ENCODE measurements at places on chromosomes 4 and X. TPM values are rescaled to one million over a fixed set of nuclear protein-coding genes. Genes with fewer than 3 reads are reported as not detected.

DNA sequence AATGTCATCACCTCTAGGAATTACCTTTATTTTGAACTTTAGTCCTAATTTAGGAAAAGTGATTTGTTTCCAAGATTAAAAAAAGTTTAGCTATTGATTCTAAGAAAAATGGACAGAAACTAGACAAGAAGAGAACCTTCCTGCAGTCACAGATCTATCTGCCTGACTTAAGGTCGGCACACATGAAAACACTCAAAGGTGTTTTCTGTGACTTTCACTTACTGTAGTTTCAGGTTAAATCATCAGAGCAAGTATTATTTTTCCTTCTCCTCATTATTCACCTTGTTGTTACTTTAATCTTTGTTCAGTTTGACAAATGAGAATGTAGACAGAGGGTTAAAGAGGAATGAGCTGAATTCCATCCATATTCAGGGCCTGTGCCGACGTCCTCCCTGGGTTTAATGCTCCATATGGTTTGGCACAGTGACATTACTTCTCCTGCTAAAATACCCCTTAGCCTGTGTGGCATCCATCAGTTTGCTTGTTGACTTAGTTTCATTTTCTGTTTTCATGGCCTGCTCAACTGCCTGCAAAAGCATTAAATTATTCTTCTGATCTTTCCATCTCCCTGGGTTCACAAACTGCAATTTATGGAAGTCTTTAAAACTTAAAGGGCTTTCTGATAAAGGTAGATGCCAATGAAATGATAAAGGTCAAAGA lies 352.7 kb downstream of the NKX6-1 start:
- peak; percentile 9 for ATAC-seq

DNA sequence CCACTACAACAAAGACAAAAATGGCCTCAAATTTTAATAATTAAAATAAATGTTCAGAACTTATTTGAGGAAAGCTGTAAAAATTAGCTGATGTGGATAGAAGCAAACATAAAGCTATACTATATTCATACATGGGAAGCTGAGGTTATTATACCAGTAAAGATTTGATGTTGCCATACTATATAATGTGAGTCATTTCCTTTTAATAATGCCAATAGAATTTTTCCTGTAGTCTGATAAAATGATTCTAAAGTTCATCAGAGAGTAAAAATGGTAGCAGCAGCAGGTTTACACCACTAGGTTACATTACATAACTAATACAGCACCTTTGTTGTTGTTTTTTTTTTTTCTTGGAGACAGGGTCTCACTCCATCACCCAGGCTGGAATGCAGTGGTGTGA lies 45.5 kb upstream of the CYP2U1 start:
- no peak for ATAC-seq

- no peak for ATAC-seq
These were observed 230.1 kb upstream of the FAT1 start for GRCh38 chr4:186953599-186954260.

GRCh38 chrX:120752431-120753082 lies 122.7 kb upstream of the C1GALT1C1 start:
- no peak for ATAC-seq

GRCh38 chr4:182212211-182212761 lies 30.9 kb upstream of the TENM3 start:
- ATAC-seq = no peak

- ATAC-seq = peak; percentile 77
These were observed 12.2 kb upstream of the CENPU start for GRCh38 chr4:184745831-184746795.

GRCh38 chr4:162347842-162348213 lies 184.0 kb upstream of the FSTL5 start:
- ATAC-seq = no peak

GRCh38 chr4:169311643-169312365 lies 41.0 kb upstream of the SH3RF1 start:
- ATAC-seq = no peak

DNA sequence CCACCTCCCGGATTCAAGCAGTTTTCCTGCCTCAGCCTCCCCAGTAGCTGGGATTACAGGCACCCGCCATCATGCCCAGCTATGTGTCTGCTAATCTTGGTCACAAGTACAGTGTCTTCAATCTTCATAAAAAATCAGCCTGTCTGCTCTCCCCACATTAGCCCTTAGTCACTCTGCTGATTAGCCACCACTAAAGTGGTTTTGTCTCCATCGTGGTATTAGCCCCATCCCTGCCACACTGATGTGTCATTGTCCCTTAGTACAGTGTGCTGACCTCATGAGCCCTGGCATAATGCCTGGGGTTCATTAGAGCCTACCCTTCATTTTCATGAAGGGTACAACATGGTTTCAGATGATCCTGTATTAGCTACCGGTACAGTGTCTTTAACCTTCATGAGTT lies 49.9 kb downstream of the ZNF157 start:
- no peak for ATAC-seq

GRCh38 chr4:44494810-44495701 lies 46.4 kb upstream of the KCTD8 start:
- no peak for ATAC-seq

DNA sequence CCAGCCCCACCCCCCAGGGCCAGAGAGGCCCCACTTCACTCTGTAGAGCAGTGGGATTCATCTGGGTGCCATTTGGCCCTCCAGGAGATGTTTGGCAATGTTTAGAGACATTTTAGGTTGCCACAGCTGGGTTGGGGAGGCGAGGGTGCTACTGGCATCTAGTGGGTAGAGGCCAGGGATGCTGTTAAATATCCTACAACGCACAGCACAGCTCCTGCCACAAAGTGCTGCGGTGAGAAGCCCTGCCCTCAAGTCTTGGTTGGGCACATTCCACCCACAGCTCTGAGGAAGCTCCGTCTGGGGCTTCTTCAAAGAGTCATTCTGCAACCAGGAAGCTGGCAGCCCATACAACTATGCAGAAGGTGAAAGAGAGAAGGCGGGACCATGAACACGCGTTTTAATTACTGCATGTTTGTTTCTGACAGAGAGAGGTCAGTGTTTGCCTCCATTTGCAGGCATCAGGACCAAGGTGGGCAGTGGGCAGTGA lies 48.1 kb upstream of the FAM9C start:
- ATAC-seq = peak; percentile 61

GRCh38 chr4:56972809-56973208 lies 4.6 kb downstream of the NOA1 start:
- ATAC-seq = peak; percentile 30

DNA sequence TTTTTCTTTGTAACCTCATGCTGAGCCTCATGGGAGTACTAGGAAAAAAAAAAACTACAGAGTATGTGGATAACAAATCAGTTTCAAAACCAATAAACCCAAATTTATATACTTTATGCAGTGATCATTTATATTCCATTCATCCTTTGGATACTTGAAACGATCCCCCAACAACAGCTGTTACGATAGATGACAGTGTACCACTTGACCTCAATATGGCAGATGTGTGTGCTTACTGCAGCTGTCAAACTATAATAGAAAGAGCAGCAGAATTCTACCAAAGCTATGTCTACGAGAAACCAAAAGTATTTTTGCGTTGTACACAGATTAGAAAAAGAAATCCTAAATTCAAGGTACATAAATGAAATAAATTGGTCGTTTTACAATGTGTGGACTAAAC lies 337.8 kb downstream of the PDGFC start:
- no peak for ATAC-seq

DNA sequence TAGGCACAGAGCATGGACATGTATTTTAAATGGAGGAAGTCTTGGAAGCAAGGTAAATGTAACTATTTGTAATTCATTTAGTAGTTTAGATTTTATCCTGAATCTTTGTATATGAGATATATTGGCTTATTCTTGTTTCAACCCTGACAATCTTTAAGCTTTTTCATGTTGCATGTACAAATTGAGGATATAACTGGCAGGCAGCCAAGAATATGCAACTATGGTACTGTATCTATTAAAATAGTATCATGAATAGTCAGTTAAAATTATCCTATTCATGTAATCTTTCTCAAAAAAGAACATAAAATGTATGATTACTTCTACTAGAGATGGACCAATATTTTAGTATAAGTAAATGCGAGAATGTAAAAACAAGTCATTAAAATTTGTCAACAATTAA lies 1141.5 kb downstream of the PCDH18 start:
- ATAC-seq = no peak

DNA sequence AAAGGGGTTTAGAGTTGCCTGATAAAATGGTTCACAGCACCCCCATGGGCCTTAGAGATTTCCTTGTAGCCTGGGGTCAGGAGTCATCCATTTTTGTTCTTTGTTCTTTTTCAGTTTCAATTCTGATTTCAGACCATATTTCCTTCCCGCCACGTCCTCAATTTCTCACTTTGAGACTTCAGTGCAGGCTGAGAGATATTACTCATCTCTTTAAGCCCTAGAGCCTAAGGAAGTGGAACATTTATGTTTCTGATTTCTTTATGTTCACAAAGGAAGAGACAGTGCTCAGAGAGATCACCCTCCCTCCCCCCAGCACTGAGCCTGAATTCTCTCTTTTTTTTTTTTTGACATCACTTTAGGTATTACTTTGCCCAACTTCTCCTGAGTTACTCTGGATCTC lies 56.3 kb downstream of the MSN start:
- peak; percentile 88 for ATAC-seq

DNA sequence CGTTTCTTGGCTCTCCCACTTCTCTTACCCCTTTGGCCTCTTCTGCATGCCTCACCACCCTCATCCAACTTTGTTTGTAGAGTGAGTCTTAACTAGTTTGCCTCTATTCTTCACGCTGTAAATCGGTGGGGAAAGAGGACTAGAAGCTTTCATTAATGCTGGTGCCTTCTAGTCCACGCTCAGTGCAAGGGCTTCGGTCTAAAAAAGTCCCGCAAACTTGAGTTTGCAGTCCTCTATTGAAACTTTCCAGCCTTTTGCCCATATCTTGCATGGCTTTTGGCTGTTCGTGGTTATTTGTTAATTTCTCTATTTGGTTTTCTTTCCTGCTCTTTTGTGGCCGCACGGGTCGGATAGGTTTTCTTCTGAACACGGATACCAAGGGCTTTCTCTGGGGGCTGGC lies 868 bp downstream of the DACH2 start:
- no peak for ATAC-seq

GRCh38 chrX:143500751-143501150 lies 16.5 kb downstream of the SPANXN3 start:
- ATAC-seq = no peak

DNA sequence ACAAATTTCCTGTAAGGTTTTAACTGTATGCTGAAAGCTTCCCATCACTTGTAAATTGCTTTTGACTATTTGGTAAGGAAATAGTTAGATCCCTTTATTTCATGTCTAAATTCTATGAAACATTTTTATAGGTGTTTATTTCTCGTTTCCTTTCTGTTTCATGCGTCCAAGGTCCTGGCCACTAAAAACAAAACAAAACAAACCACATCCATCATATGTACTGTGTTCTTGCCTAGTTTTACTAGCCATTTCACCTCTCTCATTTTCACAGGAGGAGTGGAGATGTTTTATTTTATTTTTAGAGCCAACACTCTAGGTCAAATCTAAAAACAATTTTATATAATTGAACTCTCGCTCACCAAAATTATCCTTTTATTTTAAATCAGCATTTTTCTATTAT lies 375.2 kb upstream of the CTSO start:
- ATAC-seq = no peak

- no peak for ATAC-seq
These were observed at the start of gene HTR2C for GRCh38 chrX:114583646-114584374. Gene HTR2C (plus strand): TSS chrX:114584086. CDS start chrX:114726937, 142,851 bp downstream.

DNA sequence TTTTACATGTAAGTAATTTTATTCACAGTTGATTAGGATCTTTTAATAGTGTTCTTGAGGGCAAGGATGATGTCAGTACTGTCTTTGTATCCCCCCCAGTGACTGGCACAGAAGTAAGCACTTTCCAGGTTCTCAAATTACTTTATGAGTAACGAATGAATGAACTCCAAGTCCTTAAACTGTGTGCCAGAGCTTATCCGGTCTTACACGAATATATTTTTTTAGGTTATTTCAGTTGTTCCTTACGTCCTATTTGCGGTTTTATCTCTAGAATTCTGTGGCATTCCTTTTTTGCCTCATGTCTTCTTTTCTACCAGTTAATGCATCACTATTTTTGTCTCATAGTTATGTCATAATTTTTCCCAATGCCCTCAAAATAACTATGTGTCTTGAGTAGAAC lies 106.9 kb upstream of the MID1IP1 start:
- no peak for ATAC-seq

DNA sequence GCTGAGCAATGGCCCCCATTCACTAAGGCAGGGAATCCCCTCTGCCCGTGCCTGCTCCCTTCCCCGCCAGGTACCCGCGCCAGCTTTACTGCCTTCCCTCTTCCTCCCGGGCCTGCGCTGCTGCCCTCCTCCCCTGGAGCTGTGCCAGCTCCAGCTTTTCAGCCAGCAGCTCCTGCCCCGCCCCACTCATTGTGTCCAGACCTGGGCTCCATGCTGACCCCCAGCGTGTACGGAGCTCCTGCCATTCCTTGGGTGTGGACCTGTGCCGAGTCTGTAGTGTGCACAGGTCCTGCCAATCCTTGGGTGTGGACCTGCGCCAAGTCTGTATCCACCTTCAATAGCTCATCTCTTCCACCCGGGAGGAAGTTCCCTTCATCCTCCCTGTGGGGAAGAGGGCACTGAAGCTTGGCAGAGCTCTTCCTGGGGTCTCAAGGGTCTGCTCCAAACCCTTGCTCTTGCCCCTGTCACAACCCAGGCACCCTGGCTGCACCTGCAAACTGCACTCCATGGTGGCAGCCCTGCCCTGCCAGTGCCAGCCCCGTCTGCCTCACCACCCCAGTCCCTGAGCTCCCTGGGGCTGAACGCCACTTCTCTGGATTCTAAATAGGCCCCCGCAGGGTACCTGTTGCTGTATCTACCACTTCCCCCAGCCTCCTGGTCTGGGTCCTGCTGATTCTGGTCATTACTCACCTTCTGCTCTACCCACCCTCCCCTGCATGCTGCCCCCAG lies 63.9 kb downstream of the TRMT44 start:
- ATAC-seq = no peak

GRCh38 chr4:103264905-103265304 lies 66.8 kb upstream of the CENPE start:
- no peak for ATAC-seq

- no peak for ATAC-seq
These were observed 82.8 kb upstream of the AMELX start for GRCh38 chrX:11210415-11210801.

MAGEA10 gene
- not detected for total RNA-seq

ZAR1 gene
- total RNA-seq = not detected

AKAP4 gene
- total RNA-seq = not detected

NLGN3 gene
- 1.6 TPM for total RNA-seq

GAGE10 gene
- total RNA-seq = not detected

PLS3 gene
- 0.65 TPM for total RNA-seq

SSX2B gene
- not detected for total RNA-seq

GYG2 gene
- total RNA-seq = not detected

GAGE12H gene
- total RNA-seq = not detected

GASK1B gene
- total RNA-seq = not detected

DYNLT3 gene
- 16.9 TPM for total RNA-seq

SRPX2 gene
- total RNA-seq = not detected

CFP gene
- 7.6 TPM for total RNA-seq

CTAG2 gene
- not detected for total RNA-seq

SORBS2 gene
- not detected for total RNA-seq

RBMXL3 gene
- not detected for total RNA-seq

ZCCHC18 gene
- 2.0 TPM for total RNA-seq

ARHGAP36 gene
- not detected for total RNA-seq

SUPT20HL2 gene
- not detected for total RNA-seq

UCP1 gene
- total RNA-seq = not detected

DGAT2L6 gene
- total RNA-seq = 0.22 TPM

CT45A7 gene
- not detected for total RNA-seq

PHEX gene
- total RNA-seq = 1.9 TPM
